ENCODE measurements at places on chromosomes 7 and 10.

DNA sequence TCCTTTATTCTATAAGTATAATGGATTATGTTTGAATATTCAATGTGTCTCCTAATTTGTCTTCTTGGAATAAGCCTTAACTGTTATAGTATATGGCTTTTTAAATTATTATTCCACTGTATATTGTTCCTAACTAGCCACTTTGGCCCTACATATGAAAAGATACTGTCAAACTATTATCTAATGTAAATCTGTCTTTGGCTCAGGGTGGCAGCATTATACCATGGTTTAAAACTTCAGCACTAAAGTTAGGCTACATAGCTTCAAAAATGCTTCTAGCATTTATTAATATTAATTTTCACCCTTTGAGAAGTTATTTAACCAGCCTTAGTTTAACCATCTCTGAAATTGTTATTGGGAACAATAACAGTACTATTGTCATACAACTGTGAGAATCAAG lies 543.1 kb upstream of the MBL2 start:
- DNase-seq: no peak

- no peak for DNase-seq
Observed at GRCh38 chr10:62647375-62648092, 157.0 kb upstream of the ADO start.

GRCh38 chr7:22872096-22872807 lies 49.6 kb upstream of the TOMM7 start:
- DNase-seq: no peak

DNA sequence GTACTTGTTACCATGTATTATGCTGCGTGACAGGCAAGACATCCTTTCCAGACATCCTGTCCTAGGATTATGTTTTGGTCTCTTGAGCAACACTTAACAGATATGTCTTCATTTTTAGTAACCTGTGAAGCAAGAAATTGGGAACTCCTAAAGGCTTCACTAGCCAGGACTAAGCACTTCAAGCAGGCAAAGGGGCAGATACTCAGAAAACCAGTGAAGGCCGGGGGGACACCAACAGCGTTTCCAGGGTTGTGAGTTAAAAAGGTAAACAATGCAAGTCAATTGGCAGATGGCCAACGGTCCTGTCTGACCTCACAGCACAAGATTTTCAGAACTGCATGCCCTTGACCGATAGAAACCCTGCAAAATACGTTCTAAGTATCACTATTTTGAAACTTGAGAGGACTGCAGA lies 77.6 kb upstream of the SFMBT2 start:
- DNase-seq: no peak

DNA sequence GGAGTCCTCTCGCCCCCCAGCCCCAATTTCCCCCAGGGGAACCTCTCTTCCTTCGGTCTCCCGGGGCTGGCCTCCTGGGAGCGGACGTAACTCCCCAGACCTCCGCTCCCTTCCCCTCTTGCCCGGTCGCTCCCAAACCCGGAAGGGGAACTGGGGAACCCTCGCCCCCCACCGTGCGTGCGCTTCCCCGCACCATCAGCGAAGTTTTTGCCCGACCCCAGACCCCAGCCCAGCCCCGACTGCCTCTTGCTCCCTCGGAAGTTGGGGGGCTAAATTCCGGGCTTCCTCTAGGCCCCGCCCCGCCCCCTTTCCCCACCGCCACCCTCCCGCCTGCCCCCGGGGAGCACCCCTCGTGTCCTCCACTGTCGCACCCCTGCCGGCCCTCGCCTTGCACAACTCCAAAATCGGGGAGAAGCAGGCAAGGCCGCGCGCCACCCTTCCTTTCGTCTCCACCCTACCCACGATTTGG lies 436 bp downstream of the GNB2 start:
- no peak for DNase-seq

- no peak for DNase-seq
Observed at GRCh38 chr7:82263920-82264782, 179.4 kb downstream of the CACNA2D1 start.

GRCh38 chr7:157851501-157852067 lies 514.8 kb downstream of the DNAJB6 start:
- peak; percentile 37 for DNase-seq

GRCh38 chr7:69685293-69685631 lies 87.0 kb downstream of the AUTS2 start:
- DNase-seq: no peak

DNA sequence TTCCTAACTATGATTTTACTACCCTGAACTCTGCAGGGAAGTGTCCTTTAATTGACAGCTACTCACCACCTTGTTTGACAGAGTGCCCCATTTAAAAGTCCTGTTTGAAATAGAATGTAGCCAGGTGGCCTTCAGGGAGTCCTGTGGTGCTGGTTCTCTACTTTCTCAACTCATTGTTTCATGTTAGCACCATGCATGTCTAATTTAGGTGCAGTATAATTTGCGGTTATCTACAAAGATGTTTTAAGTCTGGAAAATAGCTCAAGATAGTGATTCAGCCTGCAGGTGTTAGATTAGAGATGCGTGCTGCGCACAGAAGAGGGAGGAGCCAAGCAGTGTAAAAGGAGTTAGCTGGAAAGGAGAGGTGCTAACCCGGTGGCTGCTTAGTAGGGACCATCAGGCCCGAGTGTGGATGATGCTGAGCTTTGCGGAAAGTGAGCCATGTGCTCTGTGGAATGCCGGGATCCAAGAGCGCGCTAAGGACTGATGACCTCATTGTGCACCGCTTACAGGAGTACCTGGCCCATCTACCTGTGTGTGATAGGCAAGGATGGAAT lies 1.2 kb downstream of the CCM2 start:
- peak; percentile 62 for DNase-seq

- DNase-seq: no peak
Observed at GRCh38 chr7:7895754-7896153, 72.8 kb upstream of the GLCCI1 start.

GRCh38 chr10:38038932-38039245 lies 28.4 kb downstream of the ZNF33A start:
- DNase-seq: no peak

- no peak for DNase-seq
Observed at GRCh38 chr10:102669206-102670064, 25.2 kb downstream of the TRIM8 start.

DNA sequence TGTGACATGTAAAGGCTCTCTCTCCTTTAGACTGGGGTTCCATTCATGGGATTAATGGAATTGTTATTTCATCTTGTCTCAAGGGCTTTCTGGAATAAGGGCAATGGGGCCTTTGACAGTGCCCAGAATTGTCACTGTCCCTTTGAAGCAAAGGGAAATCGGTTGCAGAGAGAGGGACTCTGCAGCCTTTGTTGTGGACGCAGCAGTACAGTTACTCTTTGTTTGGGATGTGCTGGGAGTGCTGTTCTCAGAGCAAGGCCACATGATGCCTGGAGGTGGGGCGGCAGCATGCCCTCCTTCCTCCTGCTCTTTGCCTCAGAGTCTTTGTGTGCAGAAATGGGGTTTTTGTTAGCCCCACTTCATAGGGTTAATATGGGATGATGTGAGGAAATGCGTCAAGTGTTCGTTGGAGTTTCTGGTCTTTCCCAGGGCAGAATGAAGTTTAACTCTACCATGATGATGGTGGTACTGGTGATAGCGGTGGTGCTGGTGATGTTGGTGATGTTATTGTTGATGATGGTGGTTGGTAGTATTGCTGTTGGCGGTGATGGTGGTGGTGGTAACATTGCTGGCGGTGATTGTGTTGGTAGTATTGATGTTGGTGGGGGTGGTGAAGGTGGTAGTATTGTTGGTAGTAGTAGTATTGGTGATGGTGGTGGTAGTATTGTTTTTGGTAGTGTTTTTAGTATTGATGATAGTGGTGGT lies 45.3 kb downstream of the DOCK1 start:
- DNase-seq: no peak

DNA sequence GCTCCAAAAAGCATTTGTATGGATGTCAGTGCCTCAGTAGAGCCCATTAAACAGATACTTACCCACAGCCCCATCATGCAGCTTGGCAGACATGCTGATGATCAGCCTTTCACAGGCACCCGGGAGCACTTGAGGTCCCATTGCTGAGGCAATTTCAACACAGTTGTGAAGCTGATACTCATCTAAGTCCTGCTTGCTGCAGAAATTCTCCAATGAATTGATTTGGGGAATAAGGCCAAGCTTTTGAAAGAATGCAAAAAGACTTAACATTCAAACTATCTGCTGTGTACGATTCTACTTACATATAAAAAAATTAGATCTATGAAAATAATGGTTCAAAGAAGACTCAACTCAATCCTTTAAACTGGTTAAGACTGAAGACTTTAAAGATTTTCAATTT lies 60.5 kb downstream of the LAMB4 start:
- DNase-seq: no peak

- no peak for DNase-seq
Observed at GRCh38 chr7:66142334-66142733, 27.7 kb downstream of the CRCP start.

DNA sequence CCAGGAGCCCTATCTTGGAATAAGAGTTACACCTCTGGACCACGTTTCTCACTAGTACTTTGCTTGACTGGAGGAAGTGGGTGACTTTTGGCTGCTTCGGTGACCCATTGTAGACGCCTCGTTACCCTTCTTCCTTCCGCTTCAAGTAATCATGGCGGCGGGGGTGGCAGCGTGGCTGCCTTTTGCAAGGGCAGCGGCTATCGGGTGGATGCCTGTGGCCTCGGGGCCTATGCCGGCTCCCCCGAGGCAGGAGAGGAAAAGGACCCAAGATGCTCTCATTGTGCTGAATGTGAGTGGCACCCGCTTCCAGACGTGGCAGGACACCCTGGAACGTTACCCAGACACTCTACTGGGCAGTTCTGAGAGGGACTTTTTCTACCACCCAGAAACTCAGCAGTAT lies 1.5 kb downstream of the KCND2 start:
- no peak for DNase-seq

DNA sequence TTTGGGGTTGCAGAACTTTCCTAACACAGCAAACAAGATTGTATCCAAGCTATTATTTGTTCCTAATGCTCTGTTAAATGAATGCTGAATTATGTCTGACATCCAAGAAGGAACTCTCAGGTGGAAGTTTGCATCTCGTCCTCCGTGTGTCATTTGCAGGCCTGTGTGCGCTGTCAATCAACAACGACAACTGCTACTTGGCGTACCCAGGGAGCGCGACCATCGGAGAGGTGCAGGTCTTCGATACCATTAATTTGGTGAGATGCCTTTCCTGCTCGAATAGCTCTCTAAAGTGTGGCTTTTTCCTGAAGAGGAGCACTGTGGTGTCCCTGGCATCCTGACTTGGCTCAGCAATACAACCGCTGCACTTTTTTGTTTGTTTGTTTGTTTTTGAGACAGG lies 26.9 kb downstream of the WIPI2 start:
- no peak for DNase-seq

DNA sequence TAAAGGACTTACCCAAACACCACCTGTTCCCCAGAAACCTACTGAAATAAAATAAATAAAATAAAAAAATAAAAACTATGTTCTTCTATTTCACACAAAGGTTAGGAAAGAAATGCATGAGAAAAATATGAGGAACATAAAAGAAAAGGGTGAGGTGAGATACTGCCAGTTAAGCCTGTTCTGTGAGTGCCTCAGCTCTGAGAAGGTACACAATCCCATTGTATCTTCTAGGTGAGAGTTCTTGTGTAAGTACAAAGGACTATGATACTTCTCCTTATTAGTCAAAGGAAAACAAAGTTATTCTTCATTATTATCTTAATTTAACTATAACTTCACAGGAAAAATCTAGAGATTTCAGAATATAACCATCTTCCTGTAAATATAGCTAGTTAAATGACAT lies 86.0 kb downstream of the ATE1 start:
- no peak for DNase-seq

DNA sequence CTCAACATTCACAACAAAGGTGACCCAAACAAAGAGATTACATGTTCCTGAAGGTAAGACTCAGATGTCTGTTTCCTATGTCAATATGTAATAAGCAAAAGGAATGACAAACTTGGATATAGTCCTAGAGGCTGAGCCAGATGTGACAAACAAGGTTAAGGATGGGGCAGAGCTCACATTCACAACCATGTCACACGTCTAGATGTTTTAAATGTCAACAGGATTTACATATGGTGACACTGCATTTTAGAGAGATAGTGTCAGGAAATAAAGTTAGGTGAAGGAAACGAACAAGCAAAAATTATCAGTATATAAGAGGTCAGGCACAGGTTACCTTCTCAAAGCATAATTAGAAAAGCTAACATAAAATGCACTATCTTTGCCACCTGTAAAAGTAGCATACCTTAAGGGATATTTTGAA lies 8.4 kb downstream of the RELN start:
- DNase-seq: no peak

DNA sequence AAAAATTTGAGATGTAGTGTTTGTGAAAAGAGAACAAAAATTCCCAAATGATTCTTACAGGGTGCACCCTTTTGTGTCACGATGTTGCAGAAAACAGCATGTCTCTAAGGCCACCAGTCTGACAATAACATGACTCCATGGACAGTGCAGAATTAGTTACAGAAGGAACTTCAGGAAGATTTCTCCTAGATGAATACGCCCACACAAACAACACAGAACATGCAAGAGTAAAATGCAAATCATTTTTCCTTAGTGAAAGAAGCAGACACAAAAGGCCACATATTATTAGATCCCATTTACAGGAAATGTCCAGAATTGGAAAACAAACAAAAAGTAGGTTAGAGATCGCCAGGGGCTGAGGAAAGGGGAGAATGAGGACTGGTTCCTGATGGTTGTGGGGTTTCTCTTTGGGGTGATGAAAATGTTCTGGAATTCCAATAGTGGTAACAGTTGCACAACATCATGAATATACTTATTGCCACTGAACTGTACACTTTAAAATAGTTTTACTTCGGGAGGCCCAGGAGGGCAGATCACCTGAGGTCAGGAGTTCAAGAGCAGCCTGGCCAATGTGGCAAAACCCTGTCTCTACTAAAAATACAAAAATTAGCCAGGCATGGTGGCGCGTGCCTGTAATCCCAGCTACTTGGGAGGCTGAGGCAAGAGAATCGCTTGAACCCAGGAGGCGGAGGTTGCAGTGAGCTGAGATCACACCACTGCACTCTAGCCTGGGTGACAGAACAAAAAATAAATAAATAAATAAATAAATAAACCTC lies 10.2 kb downstream of the ZC3HAV1 start:
- DNase-seq: no peak

DNA sequence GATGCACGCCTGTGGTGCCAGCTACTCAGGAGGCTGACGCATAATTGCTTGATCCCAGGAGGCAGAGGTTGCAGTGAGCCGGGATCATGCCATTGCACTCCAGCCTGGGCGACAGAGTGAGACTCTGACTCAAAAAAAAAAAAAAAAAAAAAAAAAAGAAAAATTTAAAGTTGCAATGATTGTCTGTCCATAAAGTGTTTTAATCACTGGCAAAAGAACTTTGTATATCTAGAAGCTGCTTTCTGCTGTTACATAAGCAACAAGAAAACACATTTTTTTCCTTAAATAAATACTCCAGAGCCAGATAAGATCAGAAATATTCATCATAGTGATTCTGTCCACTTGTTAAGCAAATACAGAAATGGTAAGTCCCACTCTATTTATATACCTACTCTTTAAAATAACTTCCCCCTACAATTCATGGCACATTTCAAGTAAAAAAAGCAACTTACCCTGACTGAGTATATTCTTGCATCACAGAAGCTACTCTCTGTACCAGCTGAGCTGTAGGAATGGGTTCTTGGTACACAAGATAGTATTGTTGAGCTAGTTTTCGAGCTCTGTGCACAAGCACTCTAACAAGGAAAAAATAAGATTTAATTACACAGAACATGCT lies 7.6 kb downstream of the PSMA2 start:
- no peak for DNase-seq
